ENCODE measurements at places on chromosomes 2 and 18.

DNA sequence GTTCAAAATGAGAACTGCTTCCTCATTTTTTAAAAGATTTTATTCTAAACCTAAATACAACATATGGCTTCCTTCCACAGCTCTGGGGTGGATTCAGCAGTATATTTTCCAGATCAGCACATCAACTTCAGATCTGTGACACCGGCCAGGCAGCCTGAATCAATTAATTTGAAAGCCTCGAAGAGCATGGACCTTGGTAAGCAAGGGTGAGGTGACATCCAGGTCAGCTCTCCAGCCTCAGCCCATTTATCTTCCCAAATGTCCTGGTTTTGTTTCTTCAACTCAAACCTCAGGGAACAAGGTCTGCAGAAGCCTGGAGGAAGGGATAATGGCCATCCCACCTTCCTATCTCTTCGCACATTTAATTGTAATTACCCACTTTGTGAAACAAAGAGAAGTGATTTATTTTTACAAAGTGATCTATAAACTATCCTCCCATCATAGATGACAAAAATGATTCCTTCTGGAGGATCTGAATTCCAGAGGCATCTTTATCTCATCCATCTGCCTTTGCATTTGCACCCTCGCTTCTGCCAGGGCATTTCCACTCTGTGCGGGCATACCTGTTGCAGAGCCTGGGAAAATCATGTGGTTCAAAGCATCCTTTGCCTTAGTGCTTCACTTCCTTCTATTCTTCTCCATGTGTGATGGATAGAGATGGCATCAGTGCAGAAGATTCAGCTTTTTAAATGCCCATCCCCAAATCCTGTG, 489.0 kb upstream of the NRP2 start:
- DNase-seq = no peak

- no peak for DNase-seq
These were observed 101.6 kb downstream of the SPTBN1 start for GRCh38 chr2:54557601-54558187.

- DNase-seq = no peak
These were observed 56.3 kb downstream of the MARCHF4 start for GRCh38 chr2:216315802-216316603.

DNA sequence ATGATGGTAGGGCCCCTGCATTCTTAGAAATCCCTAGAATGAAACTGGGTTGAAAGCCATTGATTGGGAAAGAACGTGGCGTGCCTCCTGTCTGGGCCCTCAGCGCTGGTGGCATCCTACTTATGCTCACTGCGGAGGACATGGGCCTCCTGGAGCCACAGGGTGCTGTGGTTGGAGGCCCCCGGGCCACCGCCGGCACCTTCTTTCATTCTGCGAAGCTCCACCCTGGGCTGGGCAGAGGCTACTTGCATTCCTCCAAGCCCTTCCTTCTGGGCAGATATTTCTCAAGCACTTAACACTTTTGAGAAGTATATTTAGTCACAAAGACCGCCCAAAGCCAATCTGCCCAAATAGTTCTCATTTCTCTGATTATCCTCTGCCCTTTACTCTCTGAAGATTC, 311.9 kb downstream of the MYCN start:
- DNase-seq = no peak

DNA sequence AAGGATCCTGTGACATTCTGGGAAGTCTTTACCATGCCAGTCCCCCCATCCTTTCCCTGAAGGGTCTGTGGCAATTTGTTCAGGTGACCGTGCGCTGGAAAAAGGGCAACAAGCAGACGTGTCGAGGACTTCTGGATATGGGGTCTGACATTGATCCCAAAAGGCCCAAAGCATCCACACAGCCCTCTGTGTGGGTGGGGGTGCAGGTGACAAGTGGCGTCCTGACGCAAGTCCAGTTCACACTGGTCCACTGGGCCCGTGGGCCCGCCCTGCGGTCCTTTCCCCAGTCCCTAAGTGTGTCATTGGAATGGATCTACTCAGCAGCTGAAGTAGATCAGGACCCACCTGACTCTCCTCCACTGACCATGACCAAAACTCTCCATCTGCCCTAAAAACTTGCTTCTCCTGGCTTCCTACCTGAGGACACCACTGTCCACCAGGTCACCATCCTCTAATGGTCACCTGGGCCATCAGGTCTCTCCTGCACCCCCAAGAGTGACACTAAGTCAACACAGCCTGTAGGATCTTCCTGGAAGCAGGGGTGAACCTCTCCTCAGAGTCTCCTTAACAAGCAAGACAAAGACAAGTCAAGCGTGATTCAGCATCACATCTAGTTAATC, 85.6 kb upstream of the SLC66A3 start:
- DNase-seq = no peak

- DNase-seq = no peak
These were observed 110.7 kb downstream of the COLEC12 start for GRCh38 chr18:389658-390357.

DNA sequence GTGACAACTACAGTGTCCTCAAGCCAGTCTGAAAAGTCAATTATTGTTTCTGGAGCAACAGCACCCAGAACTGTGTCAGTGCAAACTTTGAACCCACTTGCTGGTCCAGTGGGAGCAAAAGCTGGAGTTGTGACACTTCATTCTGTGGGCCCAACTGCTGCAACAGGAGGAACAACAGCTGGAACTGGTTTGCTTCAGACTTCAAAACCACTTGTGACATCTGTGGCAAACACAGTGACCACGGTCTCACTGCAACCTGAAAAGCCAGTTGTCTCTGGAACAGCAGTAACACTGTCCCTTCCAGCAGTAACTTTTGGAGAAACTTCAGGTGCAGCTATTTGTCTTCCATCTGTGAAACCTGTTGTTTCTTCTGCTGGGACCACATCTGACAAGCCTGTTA, 59.8 kb downstream of the TAF4B start:
- DNase-seq = no peak

DNA sequence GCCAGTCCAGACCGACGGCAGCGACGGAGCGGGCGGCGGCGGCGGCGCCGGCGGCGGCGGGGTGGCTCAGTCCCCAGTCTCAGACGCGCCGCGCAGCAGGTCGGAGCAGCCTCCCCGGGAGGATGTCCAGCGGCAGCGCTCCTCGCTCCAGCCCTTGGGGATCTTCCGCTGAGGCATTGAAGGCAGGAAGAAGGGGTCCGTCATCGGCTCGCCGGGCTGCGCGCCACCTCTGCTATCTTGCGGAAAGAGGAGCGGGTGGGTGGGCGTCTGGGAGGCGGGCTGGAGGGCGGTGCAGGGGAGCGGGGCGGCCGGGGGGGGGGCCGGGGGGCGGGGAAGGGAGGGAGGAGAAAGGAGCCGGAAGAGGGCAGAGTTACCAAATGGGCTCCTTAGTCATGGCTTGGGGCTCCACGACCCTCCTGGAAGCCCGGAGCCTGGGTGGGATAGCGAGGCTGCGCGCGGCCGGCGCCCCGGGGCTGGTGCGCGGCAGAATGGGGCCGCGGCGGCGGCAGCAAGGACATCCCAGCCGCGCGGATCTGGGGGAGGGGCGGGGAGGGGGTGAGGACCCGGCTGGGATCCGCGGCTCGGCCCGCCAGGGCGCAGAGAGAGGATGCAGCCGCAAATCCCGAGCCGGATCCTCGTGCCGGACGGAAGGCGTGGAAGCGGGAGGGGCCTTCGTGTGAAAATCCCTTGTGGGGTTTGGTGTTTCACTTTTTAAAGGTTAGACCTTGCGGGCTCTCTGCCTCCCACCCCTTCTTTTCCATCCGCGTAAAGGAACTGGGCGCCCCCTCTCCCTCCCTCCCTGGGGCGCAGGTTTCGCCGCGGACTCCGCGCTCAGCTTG, at the start of gene NETO1:
TSS of gene NETO1 (minus strand) at position 242 of the 839 bp plus-strand sequence. CDS start 696 bp downstream, outside the sequence.
- no peak for DNase-seq

- DNase-seq = no peak
These were observed 33.7 kb downstream of the FASTKD2 start for GRCh38 chr2:206799083-206799482.

GRCh38 chr2:68290901-68291300, 28.8 kb downstream of the CNRIP1 start:
- no peak for DNase-seq
